ENCODE measurements at places on chromosomes 6 and 20. TPM values are rescaled to one million over a fixed set of nuclear protein-coding genes. Genes with fewer than 3 reads are reported as not detected.

GRCh38 chr6:83199173-83199862 lies 6.2 kb downstream of the RWDD2A start:
- DNase-seq = no peak

GRCh38 chr20:36969051-36969450 lies 17.5 kb upstream of the SAMHD1 start:
- DNase-seq = no peak

GRCh38 chr6:5522147-5522546 lies 260.8 kb downstream of the FARS2 start:
- no peak for DNase-seq

DNA sequence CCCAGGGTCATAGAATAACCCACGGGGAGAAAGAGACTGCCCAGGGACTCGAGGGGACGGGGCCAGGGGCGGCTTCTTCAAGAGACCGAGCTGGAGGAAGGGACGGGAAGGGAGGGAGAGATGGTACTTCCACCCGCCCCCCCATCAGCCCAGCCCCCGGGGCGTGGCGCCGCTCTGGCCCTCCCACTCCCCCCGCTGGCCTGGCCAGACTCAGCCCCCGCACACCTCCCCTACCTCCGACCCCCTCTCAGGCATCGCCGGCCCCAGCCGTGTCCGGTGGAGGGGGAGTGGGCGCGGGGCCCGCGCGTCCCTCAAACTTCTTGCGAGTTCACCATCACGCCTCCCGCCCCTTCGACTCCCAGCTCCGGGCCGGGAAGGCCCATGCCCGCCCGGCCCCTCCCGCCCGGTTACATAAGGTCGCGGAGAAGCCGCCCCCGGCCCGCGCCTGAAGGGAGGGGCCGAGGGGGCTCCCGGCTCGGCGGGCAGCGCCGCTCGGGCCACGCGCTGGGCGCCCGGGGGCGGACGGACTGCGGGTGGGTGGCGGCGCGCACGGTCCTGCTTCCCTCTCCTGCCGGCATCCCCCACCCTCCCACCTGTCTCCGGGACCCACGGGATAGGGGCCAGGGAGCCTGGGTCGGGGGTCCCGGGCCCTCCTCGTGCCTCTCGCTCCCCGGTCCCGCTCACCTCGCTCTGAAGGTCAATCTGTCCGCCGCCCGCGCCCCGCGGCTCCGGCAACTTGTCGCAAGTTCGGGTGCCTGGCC lies 562 bp downstream of the TFEB start:
- DNase-seq = peak; percentile 62

GRCh38 chr20:36153736-36154699 lies 522 bp upstream of the EPB41L1 start:
- peak; percentile 70 for DNase-seq

DNA sequence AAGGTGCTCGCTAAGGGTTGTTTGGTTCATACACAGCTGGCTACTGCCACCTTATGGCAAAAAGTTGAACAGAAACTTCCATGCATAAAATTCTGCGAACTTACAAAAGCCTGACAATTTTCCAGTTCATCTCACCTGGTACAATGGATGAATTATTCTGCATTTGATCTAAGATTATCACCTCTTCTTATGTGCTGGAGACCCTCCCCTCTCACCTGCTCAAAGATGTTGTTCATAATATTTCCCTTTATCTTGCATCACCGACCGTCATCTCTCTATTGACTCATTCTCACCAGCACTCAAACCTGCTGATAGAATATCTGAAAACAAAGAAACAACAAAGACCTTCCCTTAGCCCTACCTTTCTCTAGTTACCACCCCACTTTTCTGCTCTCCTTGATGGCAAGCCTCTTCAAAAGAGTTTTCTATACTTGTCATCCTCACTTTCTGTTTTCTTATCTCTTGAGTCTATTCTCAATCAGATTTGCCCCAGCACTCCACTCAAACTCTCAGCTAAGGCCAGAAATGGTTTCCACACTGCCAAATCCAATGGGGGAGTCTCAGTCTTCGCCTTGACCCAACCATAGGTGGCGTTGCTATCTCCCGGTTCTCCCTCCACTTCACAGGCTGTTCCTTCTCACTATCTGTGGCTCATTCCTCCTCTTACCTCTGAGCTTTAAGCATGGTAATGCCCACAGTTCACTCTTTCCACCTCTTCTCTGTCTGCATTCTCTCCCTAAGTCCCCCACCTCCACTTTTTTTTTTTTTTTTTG lies 25.8 kb downstream of the SNRNP48 start:
- peak; percentile 56 for DNase-seq

GRCh38 chr20:37903317-37904007 lies 535 bp downstream of the VSTM2L start:
- no peak for DNase-seq

DNA sequence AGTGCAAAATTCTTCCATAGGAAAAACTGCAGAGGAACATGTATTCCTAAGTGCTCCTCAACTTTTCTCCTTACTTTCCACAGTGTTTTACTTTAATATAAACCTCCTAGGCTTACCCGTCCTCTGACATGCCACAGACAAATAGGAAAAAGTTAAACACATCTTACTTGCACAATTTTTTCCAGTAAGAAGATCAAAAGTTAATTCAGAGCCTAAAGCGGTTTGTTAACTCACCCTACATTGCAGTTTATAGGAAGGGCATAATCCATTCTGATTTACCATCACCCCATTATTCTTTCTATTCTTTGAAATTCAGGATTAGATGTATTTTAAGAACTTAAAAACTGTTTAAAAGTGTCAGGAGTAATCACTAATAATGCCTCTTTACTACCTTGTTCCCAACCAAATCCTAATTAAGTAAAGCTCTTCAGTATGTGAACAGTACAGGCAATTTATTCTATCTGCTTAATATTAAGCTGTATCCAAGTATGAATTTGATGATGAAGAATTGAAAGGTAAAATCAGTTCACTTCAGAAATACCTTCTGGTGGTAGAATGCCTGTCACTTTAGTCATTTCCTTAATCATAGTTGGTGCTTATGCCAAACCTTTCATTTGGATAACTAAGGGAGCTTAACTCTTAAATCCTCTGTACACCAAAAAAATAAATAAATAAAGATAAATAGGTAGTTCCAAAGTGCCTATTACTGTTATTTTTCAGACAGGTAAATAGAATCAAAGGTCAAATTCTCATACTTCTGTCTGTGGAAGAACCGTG lies 292.0 kb downstream of the ALDH8A1 start:
- DNase-seq = peak; percentile 25

- no peak for DNase-seq
Measured at GRCh38 chr6:143754204-143754603, 76.4 kb downstream of the PHACTR2 start.

- DNase-seq = peak; percentile 98
Measured at GRCh38 chr6:14876778-14877613, 368.9 kb upstream of the JARID2 start.

DNA sequence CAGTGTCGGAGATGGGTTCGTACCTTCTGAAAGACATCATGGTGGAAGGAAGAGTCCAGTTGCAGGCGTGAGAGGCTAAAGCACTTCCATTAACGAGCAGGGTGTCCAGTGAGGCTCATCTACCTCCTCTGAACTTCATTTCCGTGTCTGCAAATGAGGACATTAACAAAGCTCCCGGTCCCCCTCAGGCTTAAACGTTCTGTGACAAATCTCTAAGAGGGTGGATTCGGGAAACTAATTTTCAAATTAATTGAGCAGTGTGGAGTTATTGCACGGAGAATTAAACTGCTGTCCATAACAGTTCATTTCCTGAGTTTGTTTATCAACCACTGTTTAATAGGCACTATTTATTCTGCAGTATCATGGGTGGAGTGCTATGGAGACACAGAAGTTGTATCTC lies 68.2 kb downstream of the TRMT6 start:
- no peak for DNase-seq

- DNase-seq = no peak
Measured at GRCh38 chr6:118627724-118628123, 23.7 kb downstream of the CEP85L start.

GRCh38 chr20:51513545-51513944 lies 29.0 kb downstream of the NFATC2 start:
- no peak for DNase-seq

GRCh38 chr6:16851758-16852157 lies 90.5 kb upstream of the ATXN1 start:
- no peak for DNase-seq

DNA sequence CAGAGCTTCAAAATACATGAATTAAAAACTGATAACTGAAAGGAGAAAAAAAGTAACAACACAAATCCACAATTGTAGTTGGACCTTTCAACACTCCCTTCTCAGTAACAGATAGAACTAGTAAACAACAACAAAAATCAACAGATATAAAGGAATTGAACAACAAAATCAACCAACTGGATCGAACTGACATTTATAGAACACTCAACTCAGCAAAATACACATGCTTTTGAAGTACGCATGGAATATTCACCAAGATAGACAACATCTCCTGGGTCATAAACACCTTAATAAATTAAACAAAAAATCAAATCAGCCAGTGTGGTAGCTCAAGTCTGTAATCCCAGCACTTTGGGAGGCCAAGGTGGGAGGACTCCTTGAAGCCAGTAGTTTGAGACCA lies 63.3 kb downstream of the ILRUN start:
- DNase-seq = no peak

DNA sequence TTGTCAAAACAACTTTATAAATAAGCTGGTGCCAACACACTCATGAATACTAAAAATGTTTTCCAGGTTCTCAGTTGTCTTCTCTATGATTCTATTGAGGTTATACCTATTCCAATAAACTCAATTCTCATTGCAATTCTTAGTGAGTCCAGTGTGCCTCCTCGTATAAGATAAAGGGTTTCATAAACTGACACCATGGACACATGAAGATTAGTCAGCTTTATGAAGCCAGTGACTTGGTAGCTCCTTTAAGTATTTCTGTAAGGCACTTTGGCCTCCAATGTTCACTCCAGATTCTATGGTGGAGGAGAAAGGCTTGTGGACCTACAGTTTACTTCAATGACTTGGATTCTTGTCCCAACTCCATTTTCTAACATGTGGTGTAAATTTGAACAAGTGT lies 521.3 kb upstream of the JARID2 start:
- DNase-seq = no peak

DNA sequence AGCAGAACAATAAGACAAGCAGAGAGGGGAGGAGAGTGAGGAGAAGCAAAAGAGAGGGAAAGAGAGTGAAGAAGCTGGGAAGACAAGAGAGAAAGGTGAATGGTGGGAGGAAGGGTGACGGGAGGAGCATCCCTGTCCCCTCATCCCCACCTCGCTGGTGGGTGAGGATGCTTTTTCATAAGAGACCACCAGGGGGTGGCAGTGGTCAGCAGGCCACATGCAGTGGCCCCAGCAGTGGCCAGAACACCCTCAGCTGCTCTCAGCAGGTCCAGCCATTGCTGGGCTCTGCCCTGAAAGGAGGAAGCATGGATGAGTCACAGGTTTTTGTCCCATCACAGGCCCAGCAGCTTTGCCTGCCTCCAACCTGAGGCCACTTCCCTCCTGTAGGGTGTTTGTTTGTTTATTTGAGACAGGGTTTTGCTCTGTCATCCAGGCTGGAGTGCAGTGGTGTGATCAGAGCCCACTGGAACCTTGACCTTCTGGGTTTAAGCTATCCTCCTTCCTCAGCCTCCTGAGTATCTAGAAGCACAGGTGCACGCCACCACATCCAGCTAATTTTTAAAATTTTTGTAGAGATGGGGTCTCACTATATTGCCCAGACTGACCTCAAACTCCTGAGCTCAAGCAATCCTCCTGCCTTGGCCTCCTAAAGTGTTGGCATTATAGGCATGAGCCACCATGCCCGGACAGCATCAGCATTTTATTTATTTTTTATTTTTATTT lies 24.0 kb downstream of the FGD2 start:
- DNase-seq = peak; percentile 86

DNA sequence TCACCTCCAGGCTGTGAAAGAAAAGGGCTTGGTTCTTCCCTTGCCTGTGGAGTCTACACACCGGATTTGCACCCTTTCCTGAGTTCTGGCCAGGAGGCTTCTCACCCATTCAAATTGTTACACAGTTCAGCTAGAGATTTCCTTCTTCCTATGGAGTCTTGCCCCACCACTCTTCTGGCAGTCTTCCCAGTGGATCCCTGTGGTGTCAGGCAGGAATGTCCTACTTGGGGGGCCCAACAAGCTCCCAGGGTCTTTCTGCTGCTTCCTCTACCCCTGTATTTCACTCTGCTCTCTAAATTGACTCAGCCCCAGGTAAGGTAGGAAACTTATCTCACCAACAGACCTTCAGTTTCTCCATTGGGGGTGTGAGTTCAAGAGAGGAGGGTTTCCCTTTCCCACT lies 14.0 kb upstream of the CST9L start:
- no peak for DNase-seq

- DNase-seq = no peak
Measured at GRCh38 chr6:74000666-74001490, 304.9 kb downstream of the CD109 start.

DNA sequence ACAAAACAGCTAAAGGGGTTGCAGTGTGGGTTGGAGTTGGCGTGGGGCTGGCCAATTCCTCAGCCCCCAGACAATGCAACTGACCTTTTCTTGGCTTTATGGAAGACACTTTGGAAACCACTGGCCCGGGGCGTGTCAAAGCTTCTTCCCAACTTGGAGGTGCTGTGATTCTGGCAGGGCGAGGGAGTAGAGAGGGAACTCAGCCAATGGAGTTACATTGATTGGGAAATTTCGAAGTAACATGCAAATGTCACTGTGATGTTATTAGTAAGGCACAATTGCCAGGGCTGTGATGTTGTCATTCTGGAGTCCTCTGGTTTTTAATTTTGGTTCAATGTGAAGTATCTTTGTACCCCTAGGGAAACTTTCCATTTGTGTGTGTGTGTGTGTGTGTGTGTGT lies 41.5 kb upstream of the EPB41L1 start:
- DNase-seq = no peak

- no peak for DNase-seq
Measured at GRCh38 chr6:83702749-83703148, 6.2 kb downstream of the SNAP91 start.

DNA sequence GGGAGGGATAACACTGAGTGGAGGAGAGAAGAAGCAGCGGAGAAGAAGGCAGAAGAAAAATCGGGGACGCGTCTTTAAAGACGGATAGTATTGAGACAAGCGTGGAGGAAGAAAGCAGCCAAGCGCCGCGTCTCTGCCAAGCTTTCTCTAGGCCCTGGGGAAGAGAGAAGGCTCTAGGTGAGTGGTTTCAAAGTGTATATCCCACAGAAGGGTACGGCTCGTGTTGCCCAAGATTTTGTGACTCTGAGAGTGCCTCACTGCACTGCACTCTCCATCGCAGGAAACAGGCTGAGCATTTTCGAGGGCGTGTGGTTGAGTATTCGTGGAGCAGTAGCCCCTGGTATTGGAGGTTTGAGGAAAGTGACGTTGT lies 185.4 kb downstream of the TRIM27 start:
- DNase-seq = no peak

DSTN gene
- total RNA-seq = 168 TPM

TREML2 gene
- total RNA-seq = not detected

SLC2A10 gene
- total RNA-seq = 0.55 TPM

TMEM244 gene
- total RNA-seq = not detected

DLK2 gene
- 3.8 TPM for total RNA-seq

SAMD5 gene
- 1.3 TPM for total RNA-seq

SNAI1 gene
- total RNA-seq = 3.2 TPM

PRSS16 gene
- total RNA-seq = not detected

BPIFA1 gene
- not detected for total RNA-seq

THBS2 gene
- 19.9 TPM for total RNA-seq

KIF13A gene
- 26.1 TPM for total RNA-seq

ERMARD gene
- total RNA-seq = 16.2 TPM

Measured in HT1080 (cell line).